CD4-positive, alpha-beta T cell treated with Interleukin-1 beta for 1 hour (primary cell): ENCODE measurements at places on chromosomes 6 and 20.
A peak's percentile ranks its signal among the peaks of the same experiment; 100 is the strongest.

DNA sequence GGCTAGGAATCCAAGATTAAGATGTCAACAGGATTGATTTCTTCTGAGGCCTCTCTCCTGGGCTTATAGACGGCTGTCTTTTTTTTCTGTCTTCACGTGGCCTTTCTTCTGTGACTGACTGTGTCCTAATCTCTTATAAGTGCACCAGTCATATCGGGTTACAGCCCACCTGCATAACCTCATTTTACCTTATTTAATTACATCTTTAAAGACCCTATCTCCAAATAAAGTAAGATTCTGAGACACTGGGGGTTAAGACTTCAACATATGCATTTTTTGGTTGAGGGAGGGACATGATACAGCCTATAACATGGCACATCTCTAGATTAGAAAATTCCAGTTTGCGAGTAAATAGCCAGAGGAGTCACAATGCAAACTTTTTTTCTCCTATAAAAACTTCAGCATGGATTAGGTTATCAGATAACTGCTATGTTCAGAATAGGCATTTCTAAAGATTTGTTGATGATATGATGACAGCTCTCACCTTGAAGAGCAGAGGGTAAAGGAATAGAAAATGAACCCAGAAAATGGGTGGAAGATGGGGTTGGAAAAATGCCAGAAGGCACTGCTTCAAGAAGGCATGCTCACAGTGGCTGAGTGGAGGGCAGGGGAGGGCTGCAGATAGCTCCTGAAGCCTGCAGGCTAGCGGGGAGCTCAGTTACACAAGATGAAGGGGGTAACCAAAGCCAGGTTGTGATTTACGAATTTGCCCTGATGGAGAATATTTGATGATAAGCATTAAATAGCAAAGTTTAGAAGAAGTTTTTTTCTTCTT is 8.7 kb upstream of the PDE7B start:
- no peak for DNase-seq

DNA sequence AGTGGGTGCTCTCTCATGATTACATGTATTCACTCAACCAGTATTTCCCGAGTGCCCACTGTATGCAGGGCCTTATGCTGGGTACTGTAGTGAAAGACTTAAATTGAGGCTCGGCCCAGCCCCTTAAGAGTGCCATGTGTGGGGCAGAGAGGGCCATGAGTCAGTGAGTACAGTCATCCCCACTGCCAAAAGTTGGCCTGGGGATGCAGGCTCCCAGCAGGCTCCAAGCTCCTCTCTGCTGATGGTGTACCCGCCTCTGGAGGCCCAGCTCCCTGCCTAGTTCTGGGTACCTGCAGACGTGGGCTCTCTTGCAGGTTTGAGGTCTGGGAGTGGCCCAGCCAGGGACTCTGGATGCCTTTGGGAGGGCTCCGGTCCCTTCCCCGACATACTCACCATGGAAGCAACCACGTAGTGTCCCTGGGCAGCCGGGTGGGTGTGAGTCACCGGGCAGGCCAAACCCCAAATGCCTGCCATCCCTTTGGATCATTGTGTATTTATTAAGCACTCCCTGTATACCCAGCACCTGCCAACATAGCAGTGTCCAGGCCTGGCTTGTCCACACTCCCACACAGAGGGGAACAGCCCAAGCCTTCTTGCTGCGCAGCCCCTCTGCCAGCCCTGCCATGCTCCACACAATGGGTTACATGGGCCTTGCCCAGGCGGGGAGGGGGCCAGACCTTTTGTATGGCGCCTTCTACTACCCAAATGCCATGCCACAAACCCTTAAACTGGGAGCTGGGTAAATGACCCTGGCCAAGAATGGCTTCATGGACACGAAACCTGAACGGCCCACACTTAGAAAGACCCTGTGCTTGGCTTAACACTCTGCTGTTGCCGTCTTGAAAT is 153.6 kb downstream of the VEGFA start:
- no peak for DNase-seq

DNA sequence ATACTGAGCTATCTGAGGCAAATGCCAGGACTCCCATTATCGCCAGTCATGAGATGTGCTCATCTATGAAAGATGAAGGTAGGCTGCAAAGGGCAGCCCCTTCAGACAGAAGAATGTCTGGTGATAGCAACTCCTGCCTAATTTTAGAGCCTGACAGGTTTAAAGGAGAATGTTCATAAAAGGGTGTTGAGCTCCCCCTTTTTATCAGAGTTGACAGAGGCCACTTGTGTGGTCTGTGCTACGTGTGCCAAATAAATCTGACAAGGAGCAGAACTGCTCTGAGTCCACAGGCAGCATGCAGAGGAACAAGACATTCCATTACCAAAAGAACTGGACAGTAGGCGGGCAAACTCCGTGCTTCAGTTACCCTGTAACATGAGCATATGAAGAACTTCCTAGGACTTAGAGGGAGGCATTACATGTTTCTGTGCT is 101.8 kb downstream of the PREP start:
- DNase-seq = no peak

DNA sequence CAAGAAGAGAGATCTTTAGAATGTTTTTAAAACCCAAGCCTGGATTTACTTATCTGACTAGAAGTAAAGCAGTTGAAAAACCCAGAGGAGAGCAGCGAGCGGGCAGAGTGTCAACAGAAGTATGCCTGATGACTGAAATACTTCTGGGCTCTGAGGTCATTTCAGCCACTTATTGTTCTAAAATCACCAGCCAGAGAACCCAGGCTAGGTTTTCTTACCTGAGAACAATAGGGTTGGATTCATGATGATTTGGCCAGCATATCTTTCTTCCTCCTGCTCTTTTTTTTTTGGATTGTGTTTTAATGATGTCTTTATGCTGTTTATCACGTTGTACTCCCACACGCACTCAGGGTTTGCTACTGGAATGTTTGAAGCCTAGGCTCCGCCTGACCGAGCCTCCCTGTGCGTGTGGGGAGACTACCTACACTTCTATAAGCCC is 63.0 kb upstream of the KIF25 start:
- DNase-seq = no peak

GRCh38 chr6:37323580-37323979 is 30.2 kb upstream of the RNF8 start:
- no peak for DNase-seq

DNA sequence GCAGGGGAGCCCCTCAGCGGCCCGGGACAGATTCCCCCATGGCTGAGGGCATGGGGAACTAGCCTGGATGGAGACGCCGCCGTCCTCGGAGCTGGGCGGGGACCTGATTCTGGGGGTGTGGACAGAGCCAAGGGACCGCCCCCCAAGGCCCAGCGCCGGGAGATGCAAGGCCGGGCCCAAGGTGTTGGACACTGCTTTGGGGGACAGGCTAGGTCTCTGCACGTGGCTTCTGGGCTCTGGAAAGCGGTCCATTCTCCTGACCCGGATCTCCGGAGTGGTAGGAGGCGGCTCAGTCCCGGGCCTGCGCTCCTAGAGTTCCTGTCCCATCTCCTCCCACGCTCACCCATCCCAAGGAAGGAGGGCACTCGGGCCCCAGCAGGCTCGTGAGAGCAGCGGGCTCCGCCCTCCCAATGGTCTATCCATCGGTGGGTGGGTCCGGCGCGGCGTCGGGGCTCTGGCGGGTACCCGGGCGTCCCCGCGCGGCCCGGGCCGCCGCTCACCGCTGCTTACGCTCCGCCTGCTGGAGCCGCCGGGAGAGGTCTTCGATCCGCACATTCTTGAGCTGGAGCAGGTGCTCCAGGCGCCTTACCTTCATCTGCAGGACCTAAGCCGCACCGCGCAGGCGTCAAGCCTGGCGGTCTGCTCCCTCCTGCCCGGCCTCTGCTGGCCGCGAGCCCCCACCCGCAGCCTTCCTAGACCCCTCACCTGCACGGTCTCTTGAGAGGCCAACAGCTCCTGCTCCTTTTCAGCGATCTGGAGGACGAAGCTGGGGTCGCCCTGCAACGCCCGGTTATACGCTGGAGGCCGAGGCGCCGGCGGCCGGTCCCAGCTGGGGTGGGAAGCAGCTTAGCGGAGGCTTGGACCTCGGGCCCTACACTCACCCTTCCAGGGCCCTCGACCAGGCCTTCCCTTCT is 3.3 kb downstream of the SPEF1 start:
- DNase-seq = peak; percentile 39

GRCh38 chr6:57177545-57178265 is 5.6 kb downstream of the BAG2 start:
- DNase-seq = no peak

DNA sequence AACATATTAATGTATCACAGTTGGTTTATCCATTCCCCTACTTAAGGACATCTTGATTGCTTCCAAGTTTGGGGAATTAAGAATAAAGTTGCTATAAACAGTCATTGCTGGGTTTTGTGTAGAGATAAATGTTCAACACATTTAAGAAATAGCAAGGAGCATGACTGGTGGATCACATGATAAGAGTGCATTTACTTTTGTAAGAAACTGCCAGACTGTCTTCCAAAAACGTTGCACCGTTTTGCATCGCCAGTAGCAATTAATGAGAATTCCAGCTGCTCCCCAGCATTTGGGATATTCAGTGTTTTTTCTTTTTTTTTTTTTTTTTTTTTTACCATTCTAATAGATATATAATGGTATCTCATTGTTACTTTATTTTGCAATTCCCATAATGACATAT is 695.7 kb upstream of the GJE1 start:
- no peak for DNase-seq

DNA sequence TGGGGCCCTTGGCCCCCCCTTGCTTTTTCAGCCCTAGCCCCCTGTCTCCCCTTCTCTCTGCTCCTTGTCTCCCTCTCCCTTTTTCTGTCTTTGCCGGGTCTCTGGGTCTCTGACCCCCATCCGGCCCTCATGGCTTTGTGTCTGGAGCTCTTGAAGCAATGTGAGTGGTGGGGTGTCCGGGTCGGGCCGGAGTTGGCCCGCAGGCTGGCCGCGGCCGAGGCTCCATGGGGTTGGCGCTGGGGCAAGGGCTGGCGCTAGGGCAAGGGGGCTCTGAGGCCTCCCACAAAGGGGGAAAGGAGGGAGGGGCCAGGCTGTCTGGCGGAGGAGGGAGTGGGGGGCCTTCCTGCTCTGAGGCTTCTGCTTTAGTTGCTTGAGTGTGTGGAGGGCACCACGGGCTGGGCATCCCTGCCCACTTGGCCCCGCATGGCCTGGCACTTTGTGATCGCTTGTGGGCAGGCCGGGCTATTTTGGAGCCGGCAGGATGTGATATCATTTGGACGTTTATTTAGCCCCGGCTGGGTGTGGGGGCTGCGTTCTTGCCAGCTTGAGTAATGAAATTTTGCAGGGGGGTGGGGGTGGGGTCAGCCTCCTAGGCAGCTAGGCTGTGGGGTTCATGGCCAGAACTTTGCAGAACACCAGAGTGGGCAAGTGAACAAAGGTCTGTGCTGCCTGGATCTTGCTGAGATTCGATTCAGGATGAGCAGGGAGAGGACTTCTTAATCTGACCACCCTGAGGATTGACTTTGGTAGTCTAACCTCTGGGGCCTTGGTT is 78.7 kb upstream of the MYL9 start:
- peak; percentile 17 for DNase-seq

GRCh38 chr6:150050846-150051245 is 18.1 kb downstream of the ULBP3 start:
- no peak for DNase-seq

DNA sequence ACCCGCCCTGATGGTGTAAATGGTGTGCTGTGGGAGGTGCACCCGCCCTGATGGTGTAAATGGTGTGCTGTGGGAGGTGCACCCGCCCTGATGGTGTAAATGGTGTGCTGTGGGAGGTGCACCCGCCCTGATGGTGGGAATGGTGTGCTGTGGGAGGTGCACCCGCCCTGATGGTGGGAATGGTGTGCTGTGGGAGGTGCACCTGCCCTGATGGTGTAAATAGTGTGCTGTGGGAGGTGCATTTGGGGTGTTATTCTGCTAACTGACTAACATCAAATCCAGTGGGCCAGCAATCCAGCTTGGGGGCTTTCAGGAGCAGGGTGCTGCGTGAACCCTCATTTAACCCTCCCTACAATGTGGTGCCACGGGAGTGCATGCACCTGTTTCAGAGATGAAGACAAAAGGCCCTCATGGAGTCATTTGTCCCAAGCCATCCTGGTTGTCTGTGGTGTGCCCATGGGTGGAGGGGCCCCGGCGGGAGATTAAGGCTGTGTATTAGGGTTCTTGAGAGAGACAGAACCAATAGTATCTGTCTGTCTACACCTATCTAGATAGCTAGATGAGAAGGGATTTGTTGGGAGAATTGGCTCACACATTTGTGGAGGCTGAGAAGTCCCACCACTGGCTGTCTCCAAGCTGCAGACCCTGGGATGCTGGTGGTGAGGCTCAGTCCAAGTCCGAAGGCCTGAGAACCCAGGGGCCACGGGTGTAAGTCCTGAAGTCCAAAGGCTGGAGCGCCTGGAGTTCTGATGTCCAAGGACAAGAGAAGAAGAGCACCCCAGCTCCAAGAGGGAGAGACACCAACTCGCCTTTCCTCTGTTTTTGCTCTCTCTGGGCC is 39.2 kb downstream of the TMEM242 start:
- DNase-seq = no peak

DNA sequence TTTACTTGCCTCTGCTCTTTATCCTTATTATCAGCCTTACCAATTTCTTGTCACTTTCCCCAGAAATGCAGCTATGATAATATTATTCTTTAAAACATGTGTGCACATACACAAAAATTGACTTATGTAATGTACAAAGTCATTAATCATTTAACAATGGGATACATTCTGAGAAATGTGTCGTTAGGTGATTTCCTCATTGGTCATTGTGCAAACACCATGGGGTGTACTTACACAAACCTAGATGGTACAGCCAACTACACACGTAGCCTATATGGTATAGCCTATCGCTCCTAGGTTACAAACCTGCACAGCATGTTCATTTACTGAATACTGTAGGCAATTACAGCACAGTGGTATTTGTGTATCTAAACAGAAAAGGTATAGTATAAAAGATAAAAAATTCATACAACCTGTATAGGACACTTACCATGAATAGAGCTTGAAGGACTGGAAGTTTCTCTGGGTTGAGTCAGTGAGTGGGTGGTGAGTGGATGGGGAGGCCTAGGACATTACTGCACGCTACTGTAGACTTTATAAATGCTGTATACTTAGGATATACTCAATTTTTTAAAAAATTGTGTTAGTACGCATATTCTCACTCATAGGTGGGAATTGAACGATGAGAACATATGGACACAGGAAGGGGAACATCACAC is 56.9 kb downstream of the HIVEP1 start:
- no peak for DNase-seq

DNA sequence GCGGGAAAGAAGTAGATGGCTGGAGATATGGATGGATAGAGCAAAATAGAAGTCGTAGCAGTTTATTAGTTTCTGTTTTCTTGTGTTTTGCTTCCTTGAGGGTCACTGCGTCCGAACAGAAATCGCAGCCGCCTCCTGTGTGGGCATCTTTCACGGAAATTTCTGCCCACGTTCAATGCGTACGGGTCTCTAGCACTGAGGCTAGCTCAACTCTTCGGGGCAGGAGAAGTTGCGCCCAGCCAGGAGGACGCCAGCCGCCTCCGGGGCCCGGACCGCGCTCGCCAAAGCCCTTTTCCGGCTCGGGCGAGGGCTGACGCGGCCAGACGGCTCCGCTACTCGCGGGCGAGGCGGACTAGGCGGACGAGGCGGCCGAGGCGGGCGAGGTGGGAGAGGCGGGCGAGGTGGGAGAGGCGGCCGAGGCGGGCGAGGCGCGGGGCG is 814 bp downstream of the TFAP2B start:
- DNase-seq = no peak

DNA sequence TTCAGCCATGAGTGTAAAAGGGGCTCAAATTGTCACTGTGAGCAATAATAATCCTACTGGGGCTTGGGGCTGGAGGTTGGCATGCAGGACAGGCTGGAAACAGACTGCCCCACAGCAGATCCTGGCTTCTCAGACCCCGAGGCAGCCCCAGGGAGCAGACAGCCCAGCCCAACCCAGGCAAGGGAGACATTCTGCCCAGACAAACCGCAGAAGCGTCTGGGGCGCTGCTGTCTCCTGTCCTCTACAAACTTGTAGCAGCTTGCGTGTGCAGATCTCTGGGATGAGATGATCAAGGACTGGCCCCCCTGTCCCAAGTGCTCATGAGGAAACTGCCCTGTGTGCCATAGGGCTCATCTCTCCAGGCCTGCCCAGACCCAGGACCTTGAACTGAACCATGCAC is 84.6 kb downstream of the MAFB start:
- no peak for DNase-seq
